Hepatocyte (in vitro differentiated cells): ENCODE measurements at places on chromosomes 1 and 21.

DNA sequence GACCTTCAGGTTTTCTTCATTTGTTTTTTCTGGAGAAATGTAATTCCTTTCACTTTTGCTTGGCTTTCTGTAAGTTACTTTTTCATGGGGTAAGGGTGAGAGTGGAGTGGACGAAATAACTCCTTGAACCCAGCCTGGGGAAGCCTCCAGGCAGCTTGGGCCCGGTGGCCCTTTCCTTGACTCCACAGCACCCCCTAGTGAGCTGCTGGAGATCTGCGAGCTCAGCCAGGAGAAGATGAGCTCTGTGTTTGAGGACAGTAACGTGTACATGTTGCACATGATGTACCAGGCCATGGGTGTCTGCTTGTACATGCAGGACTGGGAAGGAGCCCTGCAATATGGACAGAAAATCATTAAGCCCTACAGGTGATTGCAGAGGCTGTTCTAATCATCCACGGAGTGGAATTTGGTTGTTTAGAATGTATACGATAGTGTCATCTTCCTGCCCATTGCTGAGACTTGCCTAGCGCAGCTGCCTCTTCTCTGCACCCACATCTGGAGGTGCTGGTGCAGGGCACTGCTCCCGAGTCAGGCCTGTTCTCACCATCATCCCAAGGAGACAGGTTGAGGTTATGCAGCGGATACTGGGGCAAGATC, 51.0 kb downstream of the SMYD2 start:
- DNase-seq: peak; percentile 44

DNA sequence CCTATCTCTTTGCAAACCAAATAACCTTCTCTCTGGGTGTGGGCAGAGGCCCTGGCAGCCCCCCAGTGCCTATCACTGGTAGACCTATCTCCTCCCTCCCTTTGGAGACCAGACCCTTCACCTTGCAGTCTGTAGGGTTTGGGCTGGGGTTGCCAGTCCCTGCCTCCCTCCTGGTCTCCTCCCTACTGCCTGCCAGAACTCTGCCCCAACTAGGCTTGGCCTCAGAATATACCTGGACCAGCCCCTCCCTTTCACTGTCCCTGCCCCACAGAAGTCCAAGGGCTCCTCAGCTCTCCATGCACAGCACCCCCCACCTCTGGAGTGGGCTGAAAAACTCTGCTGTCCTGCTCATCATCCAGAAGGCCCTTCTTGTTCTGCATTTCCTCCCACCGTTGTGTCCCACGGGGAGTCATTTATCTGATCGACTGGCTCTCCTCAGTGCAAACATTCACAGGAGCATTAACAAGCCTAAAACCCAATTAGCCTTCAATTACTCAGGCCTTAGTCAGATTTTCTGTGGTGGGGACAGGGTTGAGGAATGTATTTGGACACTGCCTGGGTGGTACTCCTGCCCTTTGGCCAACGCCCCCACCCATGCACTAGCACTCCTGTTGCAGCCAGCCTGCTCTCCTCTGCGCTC, 27.7 kb upstream of the DMBX1 start:
- DNase-seq: no peak

- DNase-seq: peak; percentile 60
Observed at GRCh38 chr21:45405819-45406762, 1.1 kb downstream of the COL18A1 start.

DNA sequence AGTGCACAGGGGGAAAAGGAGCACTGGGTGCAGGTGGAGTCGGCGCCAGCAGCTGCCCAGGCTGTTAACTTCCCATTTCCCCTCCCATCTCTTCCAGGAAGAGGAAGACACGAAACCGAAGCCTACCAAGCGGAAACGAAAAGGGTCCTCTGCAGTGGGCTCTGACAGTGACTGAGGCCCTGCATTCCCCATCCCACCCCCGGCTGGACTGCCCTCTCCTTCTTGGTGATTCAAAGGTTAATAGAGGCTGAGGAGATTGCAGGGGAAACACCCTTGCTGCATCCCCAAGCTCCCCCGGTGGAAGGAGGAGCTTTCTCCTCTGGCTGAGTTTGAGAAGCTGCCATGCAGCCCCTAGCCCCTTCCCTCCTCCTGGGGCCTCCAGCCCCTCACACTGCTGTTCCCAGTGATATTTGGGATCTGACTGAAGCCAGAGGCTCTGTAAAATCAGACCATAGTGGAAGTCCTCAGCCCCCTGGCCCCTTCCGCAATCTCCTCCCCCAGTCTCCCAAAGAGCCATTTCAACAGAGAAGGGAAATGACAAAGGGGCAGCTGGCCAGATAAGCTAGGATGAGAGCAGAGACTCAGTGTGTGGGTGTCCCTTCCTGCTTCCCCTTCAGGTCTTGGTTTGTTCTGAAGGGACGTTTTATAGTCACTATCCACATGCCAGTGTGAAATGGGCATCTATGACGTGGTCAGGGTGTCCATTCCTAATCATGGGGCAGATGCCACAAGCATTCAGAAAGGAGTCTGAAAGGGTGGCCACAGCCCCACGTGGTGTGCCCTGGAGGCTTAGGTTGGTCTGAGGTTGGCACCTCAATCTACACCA, 1.9 kb upstream of the SLC27A3 start:
- DNase-seq: no peak

- no peak for DNase-seq
Observed at GRCh38 chr1:197342044-197342565, 74.1 kb downstream of the CRB1 start.

DNA sequence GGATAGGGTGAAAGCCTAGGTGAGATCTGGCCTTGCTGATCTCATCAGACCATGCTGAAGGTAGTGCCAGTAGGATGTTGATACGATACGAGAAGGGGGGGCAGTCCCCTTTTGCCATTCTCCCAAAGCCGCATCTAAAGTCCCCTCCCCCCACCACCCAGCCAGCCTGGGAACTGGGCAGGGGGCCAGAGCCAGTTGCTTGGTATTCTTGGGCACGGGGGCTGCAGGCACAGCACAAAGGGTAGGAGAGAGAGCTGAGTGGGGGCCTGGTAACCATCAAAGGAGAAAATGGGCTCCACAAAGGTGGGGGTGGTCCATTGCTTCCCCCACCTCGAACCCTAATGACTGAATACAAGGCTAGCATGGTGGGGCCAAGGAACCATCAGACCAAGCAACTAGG, 5.4 kb downstream of the PEA15 start:
- no peak for DNase-seq

DNA sequence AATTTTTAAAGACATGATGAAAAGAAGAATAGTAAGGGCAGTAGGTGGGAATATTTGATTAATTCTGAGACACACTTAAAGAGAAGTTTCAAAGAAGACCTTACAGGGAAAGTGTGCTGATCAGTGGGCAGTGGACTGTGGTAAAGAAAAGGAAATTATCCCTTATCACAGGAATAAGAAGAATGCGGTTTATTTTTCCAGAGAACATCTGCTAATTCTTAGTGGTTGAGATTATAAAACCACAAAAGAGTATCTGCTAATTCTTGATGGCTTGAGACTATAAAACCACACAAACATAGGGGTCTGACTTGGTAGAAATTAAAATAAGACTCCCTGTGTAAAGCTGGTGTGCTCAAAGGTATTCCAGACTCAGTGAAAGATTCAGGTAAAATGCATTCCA, 60.0 kb upstream of the KCTD3 start:
- DNase-seq: no peak

DNA sequence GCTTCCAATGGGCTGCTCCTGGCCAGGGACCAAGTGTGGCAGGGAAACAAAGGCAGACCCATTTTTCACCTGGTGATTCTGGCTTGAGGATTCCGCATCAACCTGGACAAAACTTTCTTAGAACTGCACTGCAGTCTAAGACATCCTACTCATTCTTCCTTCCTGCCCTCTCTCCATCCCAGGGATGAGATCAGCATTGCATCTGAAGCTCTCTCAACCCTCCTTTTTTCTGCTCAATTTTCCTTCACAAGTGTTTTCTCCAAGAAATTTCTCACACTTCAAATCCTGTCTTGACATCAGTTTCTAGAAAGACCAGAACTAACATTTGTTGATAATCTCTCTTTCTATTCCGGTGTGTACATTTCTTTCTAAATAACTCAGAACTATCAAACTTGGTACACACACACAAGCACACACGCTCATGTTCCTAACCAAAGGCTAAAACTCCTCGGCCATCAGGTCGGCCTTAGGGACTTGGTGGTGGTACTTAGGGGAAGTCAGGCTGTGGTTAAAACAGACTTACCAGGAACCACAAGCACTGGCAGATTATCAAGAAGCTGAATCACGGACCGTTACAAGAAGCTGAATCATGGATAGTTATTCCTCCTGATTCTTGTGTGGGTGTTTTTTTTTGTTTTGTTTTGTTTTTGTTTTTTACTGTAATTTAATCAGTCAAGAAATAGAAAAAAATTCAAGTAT, 21.0 kb upstream of the CXADR start:
- peak; percentile 21 for DNase-seq

GRCh38 chr1:175802407-175803123, 59.2 kb upstream of the TNR start:
- no peak for DNase-seq

DNA sequence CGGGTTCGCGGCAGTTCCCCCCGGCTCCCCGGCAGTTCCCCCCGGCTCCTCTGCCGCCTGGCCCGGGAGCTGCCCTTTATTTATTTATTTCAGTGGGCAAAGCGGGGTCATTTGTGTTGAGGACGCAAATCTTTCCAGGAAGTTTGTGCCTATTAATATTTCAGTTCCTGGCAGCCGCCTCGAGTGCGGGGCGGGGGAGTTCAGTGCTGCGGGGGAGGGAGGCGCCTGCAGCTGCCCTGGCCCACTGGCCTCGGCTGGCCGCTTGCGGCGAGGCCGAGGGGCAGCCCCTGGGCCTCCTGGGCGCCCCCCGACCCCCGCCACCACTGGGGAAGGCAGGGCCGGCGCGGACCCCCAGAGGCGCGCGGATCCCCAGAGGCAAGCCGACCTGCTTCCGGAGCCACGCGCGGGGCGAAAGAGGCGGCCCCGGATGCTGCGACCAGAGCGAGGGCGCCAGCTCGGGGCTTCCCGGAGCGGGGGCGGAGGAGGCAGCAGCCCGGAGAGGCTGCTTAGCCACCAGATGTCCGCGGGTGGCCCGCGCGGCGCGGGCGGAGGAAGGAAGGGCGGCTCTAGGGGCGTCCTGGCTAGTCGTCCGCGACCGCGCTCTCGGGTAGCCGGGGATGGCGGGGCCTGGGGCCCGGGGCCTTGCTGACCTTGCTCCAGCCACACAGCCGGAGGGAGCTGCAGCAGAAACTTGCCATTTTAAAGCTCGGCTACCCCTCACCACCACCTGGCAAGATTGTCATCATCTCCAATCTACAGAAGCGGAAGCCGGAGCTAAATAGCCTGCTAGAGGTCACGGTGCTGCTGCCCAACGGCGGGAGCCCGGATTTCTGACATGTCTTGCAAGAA, 48.0 kb downstream of the H3-3A start:
- peak; percentile 79 for DNase-seq

DNA sequence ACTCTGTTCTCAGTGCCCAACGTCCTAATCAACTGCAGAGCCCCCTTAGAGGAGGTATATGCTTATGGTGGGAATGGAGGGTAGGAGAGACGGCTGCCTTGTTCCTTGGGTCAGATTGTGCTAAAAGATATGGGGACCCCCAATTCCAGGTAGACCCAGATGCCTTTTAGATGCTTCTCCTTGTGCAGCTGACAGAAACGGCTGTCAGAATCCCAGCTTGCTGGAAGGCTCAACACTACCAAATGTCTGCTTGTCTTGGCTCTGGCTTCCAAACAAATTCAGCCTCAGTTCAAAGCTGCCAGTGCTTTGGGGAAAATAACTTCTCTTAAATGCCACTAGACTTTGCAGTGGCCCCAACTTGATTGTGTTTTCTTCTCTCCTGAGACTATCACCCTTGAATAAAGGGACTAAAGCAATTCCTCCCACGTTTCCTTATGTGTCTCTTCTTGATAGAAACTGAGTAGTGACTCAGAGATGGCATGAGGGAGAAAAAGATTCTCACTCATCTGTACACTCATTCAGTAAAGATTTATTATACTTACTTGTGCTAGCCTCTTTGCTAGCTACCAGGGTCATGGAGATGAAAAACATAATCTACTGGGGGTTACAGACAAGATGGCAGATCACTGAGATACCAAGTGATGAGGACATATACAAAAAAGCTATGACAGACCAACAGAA, 3.4 kb upstream of the RNF19B start:
- no peak for DNase-seq

DNA sequence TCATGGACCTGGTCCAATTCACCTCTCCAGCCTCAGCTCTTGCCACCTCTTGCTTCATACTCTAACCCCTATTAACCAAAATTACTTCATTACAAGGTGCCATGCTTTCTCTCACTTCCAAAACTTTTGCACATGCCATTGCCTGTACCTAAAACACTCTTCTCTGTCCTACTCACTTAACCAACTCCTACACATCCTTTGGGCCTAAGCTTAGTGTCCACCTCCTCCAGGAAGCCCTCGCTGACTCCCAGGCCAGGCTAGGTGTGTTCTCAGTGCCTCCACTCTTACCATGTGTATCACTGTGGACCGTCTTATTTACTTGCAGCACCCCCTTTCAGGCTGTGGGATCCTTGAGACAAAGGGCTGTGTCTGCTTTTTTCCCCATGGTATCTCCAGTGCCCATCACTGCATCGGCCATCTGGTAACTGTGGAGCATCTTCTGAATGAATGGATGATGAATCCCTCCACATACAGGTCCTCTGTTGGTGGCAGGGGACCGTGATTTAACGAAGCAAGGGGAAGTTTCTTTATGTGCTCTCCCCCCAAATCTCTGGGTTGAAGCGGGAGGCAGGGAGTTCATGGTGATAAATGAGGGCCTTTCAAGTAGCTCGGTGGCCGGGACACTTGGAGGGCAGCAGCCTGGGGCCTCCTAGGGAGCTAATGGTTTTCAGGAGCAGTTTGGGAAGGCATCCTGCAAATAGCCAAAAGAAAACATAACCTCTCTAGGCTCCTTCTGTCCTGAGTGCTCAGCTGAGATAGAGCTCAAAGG, 111.9 kb downstream of the TRABD2B start:
- no peak for DNase-seq

GRCh38 chr1:42825036-42825851, 8.0 kb upstream of the SVBP start:
- DNase-seq: no peak

DNA sequence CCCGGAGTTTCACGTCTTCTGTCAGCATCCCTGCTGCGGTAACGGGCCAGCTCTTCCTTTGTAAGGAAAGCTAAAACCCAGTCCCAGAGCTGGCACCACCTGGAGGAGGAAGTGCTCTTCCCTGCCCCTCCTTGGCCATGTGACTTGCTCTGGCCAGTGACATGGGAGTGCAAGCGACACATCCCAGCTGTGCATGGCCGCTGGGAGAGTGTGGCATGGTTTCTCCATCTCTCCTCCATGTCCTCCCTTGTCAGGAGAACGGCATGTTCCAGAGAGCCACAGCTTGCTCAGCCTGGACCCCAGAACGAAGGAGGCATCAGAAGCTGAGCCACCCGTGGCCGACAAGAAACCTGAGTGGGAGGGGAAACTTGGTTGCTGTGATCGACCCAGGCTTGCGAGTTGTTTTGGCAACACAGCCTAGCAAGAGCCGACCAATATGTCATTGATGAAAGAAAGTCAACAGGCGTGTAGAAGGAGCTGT, 2.7 kb upstream of the PRXL2B start:
- peak; percentile 20 for DNase-seq

- no peak for DNase-seq
Observed at GRCh38 chr1:41641941-41642527, 157.6 kb upstream of the EDN2 start.

- no peak for DNase-seq
Observed at GRCh38 chr1:23909412-23909811, 3.8 kb downstream of the CNR2 start.
